Esophagus mucosa (tissue), 1 donor: ENCODE measurements at places on chromosomes 6 and 20. TPM values are rescaled to one million over a fixed set of nuclear protein-coding genes. Genes with fewer than 3 reads are reported as not detected.

DNA sequence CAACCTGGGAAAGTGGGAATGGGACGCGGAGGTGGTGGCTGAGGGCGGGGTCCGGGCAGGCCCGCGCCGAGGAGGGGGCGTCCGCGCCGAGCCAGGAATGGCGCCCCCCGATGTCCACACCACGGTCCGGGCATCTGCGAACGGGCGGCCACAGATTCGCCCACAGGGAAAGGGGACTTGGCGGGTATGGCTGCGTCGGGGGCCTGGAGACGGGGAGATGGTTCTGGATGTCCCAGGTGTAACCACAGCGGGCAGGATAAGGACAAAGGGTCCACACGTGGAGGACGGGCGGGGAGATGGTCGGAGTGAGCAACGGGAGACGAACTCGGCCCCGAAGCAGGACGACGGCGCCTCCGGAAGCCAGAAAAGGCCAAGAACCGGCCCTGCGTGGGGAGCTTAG is 124.6 kb downstream of the WDR27 start:
- ATAC-seq = no peak

GRCh38 chr20:50418890-50419642 is 91.1 kb upstream of the PTPN1 start:
- ATAC-seq = no peak

DNA sequence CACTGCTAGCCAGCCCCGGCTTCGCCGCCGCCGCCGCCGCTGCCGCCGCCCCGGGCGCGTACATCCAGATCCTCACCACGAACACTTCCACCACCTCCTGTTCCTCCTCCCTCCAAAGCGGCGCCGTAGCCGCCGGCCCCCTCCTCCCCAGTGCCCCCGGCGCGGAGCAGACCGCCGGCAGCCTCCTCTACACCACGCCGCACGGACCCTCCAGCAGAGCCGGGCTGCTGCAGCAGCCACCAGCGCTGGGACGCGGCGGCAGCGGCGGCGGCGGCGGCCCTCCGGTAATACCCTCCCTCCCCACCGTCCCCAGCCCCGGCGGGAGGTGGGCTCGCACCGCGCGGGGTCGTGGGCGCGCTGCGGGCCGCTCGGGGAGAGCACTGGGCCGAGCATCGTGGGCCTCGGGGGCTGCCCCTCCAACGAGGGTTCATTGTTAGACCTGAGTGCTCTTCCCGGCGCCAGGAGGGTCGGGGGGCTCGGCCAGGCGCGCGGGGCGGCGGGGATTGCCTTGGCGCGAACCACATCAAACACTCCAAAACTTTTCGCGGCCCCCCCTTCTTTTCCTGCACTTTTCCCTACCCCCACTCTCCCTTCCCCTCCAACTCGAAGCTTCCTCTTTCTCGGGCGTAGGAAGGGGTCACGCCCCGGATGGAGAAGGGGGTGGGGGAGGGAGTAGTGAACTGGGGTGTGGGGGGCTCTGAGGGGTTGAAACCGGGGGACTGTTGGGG is 827 bp downstream of the E2F3 start:
- peak; percentile 6 for ATAC-seq

- ATAC-seq = peak; percentile 62
Observed at GRCh38 chr6:136774228-136775041, 17.8 kb downstream of the MAP3K5 start.

DNA sequence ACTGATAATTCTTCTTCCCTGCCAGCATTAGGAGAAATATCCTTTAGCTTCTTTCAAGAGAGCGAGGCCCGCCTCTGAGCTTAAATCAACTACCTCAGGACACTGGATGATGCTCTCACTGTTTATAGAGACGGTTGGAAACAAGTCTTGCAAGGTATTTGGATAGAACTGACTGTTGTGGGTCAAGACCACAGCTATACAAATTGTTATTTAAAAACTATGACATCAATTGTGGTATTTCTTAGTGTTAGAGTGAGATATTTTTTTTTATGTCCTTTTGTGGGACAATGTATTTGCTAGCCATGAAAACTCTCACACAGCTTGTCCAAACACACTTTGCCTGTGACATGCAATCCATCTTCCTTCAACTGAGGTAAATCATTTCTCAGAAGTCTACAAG is 136.3 kb upstream of the PHACTR1 start:
- no peak for ATAC-seq

- ATAC-seq = no peak
Observed at GRCh38 chr20:47295129-47295813, 61.2 kb downstream of the ZMYND8 start.

GRCh38 chr6:8181160-8181881 is 79.0 kb upstream of the EEF1E1 start:
- no peak for ATAC-seq

GRCh38 chr6:139325686-139326085 is 33.9 kb upstream of the TXLNB start:
- no peak for ATAC-seq

GRCh38 chr20:16528078-16528477 is 45.2 kb downstream of the KIF16B start:
- peak; percentile 98 for ATAC-seq

DNA sequence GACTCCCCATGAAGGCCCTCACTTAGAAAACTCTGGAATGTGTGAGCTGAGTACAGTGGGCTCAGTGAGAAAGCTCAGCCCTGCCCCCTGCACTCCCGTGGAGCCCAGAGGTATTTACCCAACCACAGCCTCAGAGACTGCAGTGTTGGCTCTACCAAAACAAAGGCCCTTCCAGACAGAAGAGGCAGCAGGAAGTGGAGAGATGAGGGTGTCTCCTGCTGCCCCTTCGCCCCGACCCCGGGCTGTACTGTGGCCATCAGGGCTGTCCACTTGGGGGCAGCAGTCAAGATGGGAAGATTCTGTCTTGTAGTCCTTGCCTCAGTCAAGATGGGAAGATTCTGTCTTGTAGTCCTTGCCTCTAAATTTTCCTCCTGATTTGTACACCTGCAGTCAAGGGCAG is 341.3 kb downstream of the TAF4 start:
- no peak for ATAC-seq

GRCh38 chr6:25889877-25890853 is 16.1 kb upstream of the SLC17A3 start:
- no peak for ATAC-seq

DNA sequence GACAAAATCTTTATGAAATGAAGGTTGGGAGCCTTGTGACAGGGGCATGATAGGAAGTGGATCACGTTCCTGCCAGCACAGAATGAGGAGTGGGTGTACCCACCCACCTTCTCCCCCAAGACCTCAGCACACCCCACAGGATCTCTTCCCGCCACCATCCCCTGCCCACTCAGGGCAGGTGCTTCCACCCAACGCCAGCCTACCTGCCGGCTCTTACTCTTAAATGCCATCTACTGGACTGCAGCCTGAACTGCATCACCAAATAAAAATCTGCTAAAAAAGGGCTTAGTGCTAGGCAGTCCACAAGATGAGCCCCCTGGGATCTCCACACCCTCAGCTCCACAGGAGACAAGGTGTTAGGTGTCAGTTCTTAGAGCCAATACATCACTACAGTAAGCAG is 20.6 kb downstream of the DTNBP1 start:
- no peak for ATAC-seq

DNA sequence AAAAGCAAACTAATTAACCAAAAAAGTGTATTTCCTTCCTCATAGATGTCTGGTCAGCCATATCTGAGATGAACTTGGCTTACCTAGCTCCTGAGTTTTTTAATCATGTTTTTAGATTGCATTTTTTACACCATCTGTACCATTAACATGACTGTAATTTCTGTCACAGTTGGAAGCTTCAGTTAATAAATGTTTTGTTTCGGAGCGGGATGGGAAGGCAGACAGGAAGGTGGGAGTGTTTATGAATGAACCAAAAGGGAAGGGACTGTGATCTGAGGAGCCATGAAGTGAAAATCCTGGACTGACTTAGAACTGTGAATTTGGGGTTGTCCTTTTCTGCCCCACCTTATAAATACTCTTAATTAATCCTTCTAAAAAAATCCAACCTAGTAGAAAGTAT is 445.6 kb upstream of the SOX4 start:
- no peak for ATAC-seq

GRCh38 chr6:56764081-56764566 is 121.4 kb upstream of the DST start:
- peak; percentile 62 for ATAC-seq

DNA sequence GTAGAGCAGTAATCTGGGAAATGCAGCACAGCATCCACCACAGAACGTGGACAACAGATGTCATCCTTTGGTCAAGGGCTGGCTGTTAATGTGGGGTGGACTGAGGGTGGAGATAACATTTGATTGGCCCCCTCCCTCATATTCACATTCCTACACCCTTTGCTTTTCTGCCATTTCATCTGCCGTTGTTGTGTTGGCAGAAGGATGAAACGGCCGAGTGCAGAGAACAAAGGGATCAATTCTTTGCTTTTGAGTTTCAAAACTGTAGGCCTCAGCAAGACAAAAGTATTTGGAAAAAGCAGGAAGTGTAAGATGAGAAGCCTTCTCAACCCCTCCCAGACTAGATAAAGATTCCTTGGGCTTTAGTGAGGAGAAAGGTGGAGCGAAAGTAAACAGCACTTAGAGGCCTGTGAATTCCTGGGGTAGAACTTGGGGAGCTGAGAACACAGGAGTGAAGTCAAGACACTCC is 74.2 kb upstream of the PHIP start:
- ATAC-seq = no peak

DNA sequence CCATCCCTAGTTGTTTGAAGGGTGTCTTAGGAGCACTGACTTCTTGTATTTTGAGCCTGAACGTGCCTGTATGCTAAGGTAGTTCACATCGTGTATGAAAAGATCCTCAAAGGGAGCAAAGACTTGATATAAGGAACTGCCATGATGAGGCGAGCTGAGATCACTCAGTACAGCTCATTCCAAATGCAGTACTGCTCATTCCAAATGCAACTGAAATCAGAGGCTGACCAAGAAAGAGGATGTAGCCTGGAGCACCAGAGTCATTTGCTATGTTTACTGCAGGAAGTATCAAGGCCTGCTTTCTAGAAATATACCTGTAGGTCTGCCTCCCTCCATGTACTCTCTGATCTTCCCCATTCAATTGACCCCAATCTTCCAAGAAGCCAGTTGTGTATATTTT is 832.2 kb downstream of the EYS start:
- ATAC-seq = no peak

DNA sequence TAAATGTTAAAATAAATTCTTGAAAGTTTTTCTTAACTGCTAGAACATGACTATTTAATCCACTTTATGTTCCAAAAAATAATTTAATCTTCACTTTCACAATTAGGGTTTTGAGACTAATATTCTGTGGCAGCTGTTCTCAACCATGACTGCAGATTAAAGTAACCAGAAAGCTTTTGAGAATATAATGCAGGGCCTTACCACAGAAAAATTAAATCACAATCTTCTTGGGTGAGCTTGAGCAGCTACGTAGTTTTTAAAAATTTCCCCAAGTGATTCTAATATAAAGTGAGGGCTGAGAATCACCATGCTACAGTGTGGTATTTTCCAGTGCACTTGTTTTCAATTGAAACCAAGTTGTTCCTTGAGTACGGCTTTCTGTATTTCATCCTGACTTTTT is 196.6 kb upstream of the PTCHD4 start:
- ATAC-seq = no peak

DNA sequence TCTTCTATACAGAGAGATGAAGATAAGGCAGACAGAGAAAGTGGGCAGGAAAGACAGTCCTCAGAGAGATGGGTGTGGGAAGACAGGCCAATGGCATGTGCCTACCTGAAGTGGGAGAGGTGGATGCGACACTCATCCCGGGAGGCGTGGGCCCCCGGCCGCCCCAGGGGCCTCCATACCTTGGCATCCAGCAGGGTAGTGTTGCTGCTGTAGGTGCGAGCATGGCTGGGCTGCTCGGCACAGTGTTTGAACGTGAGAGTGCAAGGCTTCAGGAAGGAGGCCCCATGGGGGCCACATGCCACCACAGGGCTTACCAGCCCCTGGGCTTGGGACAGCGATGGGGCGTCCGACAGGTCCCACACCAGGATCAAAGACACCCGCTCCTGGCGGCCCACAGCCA is 5.2 kb downstream of the UNC5CL start:
- no peak for ATAC-seq

GRCh38 chr20:43939762-43940121 is 25.1 kb downstream of the TOX2 start:
- ATAC-seq = peak; percentile 50

GRCh38 chr20:16517946-16518783 is 55.1 kb downstream of the KIF16B start:
- ATAC-seq = peak; percentile 80

DNA sequence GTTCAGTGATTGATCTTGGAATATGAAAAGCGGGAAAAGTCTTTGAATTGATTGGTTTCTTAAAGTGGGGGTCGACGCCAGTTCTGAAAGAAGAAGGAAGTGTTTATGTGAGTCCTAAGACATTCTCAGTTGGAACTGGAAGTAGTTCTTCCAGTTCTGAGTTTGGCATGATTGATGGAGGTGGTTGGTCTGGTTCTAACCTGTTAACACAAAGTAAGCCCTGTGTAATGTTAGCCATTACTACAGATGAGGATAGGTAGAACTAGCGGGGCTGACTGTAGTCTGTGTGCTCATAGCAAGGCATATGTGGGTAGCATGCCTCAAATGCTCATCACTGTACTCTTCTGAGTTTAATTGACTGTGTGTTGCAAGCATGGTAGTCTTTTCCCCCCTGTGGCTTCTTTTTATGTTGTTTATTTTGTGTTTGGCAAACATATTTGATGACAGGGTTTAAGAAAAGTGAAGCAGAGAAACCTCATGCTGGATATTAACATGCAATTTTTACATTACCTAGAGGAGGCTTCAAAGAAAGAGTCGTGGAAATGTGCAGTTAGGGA is 24.9 kb downstream of the CITED2 start:
- peak; percentile 100 for ATAC-seq

- no peak for ATAC-seq
Observed at GRCh38 chr6:145260484-145261175, 474.7 kb downstream of the EPM2A start.

DNA sequence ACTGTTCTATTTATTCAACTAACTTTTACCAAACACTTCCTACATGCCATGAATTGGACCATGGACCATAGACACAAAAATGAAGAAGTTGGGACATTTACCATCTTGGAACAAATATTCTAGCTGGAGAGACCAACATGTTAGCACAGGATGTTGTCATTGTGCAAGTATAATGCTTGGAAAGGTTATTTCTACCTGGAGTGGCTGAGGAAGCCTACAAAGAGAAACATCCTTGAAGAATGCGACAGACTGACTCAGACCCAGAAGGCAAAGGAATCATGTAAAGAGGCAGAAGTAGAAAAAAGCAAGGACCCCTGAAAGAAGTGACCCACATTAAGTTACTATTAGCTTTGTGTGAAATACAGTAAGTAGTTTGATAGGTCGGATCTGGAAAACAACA is 180.9 kb downstream of the SOD2 start:
- ATAC-seq = no peak

DNA sequence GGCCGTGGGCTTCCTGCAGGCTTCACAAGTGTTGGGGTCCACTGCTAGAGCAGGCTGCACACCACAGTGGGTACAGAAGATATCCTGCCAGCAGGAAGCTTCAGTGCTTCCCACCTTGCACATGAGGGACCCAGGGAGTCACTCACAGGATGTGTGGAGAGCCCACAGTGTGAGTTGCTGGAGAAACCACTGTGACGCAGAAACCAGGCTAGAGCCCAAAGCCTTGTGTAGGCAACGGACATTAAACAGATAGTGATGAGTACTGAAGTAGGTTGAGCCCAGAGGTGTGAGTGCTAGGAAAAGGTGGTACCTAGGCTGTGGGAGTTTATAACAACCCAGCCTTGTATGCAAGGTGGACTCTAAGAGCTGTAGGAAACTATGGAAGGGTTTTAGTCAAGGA is 18.9 kb upstream of the DEF6 start:
- no peak for ATAC-seq

The WFDC10A gene
- not detected for total RNA-seq

The SMPDL3A gene
- total RNA-seq = 11.8 TPM

The POM121L2 gene
- total RNA-seq = not detected

The GPLD1 gene
- 1.4 TPM for total RNA-seq

The MYCT1 gene
- total RNA-seq = 1.6 TPM

The PTCHD4 gene
- 0.40 TPM for total RNA-seq

The GTSF1L gene
- total RNA-seq = not detected

The OTOR gene
- not detected for total RNA-seq

The NRSN1 gene
- total RNA-seq = not detected
